Activated naive CD4-positive, alpha-beta T cell treated with anti-CD3 and anti-CD28 coated beads, Interleukin-2, amount 50 U/mL, for 72 hours (primary cell): ENCODE measurements at places on chromosomes 1 and 21.

DNA sequence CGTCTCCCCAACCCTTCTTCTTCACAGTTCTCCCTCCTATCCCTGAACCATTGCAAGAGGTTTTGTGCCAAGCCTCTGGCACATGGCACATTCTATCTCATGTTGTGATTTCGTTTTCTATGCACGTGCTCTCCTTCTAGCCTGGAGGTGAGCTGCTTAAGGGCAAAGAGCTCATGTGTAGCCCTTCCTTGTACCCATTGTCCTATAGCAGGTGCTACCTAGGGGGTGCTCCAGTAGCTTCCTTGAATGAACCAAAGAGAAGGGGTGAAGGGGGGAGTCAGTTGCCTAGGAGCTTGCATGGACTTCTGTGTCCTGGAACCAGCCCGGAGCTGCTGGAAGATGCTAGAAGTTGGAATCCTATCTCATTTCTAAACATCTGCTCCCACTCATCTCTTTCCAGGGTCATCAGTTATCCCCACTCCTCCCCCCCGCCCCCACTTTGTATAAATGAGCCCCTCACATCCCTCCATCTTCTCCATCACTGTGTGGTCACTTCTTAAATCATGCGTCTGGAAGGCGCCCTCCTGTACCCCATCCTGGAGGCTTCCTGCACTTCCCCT lies 535 bp upstream of the DISC1 start:
- DNase-seq = no peak

- no peak for DNase-seq
Observed at GRCh38 chr1:1306070-1306660, 1.6 kb downstream of the ACAP3 start.

- DNase-seq = no peak
Observed at GRCh38 chr1:72827278-72827677, 544.9 kb upstream of the NEGR1 start.

DNA sequence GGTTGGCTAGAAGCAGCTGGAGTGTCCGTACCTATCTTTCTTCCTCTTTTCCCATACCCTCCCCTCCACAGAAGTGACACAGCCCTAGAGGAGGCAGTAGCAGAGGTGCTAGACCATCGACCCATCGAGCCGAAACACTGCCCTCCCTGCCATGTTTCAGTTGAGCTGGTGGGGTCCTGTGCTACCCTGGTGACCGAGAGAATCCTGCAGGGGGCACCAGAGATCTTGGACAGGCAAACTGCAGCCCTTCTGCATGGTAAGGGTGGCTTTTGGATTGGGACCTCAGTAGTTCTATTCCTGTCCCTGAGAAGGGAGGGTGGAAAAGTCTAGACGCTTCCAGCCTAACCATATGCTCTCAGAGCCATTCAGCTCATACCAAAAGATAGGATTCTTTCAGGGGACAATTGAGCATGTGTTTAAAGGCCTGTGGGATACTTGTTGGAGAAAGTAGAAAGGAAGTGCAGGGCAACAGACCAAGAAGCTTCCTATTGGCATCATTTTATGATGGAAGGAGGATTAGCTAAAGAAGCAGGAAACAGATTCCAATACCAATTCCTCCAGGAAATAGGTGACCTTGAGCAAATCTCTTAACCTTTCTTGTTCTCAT lies 11.7 kb upstream of the BNIPL start:
- peak; percentile 72 for DNase-seq

DNA sequence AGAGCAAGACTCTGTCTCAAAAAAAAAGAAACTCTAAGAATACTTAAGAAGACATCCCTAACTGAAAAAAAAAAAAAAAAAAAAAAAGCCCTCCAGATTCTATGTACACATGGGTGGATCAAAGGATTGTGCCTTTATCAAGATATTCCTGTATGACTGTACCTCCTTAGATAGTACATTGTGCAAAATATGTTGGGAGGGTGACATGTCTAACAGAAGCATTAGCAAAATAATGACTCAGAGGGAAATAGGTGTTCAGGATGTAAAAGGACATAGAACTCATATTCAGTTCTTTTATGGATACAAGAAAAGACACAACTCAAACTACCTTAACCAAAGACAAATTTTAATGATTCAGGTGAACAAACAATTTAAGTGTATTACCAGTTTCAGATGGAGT lies 269.8 kb upstream of the KAZN start:
- no peak for DNase-seq

DNA sequence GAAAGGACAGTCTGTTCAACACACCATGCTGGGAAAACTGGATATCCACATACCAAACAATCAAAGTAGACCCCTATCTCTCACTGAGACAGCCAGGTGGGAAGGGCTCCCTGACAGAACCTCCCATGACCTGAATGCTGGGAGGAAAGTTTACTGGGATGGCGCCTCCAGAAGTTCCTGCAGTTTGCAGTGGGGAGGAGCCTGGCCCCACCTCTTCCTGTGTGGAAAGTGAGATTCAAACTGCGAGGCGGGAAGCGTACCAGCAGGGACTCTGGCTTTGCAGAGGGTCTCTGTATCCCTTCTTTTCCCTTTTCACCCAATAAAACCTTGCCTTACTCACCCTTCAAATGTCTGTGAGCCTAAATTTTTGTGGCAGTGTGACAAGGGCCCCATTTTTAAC lies 190.7 kb downstream of the HHIPL2 start:
- DNase-seq = no peak

DNA sequence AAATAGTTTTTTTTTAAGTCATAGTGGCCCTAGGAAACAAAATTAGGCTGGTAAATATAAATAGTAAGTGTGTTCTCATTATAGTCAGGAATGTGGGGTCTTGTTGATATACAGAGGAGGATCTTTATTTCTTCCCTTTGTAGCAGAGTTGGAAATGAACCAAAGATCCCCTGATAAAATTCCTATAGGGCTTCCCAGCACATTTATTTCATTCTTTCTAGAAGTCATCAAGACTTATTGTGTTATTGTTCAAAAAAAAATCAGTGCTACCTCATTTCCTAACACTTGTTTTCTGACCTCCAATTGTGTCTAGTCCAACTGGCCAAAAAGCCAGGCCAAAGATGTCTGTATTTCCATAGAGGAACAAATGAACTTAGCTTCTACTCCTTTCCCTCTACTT lies 7.6 kb upstream of the PLEKHO1 start:
- no peak for DNase-seq

DNA sequence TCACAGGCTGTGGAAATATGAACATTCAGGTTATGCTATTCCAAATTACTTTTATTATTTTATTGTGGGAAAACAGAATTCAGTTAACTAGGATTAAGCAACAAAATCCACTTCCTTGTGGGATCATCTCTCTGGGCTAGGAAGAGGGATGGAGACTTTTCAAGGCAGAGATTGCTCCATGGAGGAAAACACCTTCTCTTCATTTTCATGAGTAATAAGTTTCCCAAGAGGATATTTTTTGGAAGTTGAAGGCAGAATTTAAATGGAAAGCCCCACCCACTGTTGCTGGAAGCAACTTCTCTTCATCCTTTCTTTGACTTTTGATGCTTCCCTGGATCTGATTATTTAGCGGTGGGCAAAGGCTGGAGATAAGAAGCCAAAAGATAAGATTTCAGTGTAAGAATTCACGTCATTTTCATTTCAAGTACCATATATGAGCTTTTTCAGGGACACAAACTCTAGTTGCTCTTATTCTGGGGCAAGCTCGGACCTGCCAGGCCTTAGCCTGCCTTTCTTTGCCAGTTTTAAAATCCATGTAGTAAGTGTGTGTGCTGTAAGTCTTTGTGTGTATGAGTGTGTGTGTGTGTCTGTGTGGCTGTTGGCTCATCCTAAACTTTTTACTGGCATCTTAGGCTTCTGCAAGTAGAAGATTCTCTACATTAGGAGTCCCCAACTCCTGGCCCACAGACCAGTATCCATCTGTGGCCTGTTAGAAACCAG lies 11.7 kb upstream of the IL24 start:
- DNase-seq = no peak
